ENCODE measurements at places on chromosomes 7 and 10.

GRCh38 chr7:5428478-5429252, 5.0 kb upstream of the TNRC18 start:
- peak; percentile 67 for DNase-seq

DNA sequence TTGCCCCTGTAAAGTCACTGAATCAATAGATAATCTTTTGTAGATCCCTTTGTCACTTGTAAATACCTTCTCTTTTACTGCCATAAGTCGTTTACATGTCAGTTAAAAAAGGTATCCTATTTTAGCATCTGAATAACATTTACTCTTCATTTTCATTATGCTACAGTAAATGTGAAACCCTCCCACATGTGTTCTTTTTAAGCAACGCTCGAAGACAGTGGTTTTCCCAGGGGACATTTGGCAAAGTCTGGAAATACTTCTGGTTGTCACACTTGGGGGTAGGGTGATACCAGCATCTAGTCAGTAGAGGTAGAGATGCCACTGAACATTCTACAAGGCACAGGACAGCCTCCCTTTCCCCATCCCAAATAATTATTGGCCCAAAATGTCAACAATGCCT, 23.7 kb downstream of the ATAD1 start:
- no peak for DNase-seq

DNA sequence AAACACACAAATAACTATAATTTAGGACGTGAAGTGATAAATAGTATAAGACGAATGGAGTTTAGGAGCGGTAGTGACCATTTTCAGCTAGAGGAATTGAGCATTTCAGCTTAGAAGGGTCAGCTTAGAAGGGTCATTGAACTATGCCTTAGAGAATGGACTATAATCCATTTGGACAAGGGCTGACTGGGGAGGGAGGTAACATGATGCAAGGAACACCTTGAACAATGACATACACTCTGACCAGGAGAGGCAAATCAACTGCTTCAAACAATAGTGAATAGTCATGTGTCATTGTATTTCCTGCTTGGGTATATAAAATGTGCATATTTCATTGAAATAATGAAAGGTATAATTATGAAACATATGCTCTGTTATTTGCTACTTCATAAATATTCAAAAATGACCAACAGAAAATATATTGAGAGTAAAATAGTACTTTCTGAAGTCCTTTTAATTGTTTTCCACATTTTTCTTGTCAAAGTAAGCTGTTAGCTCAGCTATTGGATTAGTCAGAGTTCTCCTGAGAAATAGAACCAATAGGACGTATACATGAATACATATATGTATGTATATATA, 40.5 kb upstream of the WASL start:
- DNase-seq, result no peak

- DNase-seq, result peak; percentile 29
Measured at GRCh38 chr10:33112831-33113455, 154.9 kb upstream of the ITGB1 start.

DNA sequence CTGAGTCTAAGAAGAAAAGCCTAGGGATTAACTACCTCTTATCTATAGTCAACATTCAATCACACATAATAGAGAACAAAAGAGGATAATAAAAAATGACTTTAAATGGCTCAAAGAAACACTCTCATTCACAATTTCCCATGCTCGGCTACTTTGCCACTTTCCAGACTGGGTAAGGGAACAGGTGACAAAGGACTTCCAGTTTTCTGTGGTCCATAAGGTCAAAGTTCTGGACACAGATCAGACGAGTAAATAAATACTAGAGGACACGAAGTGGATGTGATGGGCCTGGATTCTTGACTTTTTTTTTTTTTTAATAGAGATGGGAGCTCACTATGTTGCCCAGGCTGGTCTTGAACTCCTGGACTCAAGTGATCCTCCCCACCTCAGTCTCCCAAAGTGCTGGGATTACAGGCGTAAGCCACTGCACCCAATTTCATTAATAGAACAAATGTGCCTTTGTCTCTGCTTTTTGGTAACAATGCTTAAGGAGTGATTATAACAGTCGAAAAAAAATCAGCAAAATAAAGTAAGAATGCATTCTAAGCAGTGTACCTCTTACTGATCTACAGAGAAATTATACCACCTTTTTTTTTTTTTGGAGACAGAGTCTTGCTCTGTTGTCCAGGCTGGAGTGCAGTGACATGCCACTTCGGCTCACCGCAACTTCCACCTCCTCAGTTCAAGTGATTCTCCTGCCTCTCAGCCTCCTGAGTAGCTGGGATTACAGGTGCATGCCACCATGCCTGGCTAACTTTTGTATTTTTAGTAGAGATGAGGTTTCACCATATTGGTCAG, 70.6 kb downstream of the WAPL start:
- DNase-seq, result no peak

- DNase-seq, result peak; percentile 88
Measured at GRCh38 chr10:132627666-132628531, 90.3 kb downstream of the INPP5A start.

DNA sequence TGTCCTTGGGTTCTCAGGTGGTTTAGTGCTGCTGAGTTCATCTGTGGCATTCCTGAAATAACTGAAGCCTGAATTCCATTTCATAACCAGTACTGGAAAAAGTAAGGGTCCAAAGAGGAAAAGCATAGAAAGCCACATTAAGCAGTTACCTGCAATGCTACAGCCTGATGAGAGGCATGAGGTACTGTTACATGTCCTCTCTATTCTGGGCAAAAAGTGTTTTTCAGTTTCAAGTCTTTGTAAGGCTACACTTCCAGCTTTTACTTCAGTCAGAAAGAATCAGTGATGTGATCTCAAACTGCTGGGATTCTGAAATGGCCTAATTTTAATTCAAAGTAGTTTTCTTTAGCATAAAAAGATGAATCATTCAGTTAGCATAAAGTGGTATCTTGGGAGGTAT, 369.5 kb downstream of the PHF14 start:
- DNase-seq, result no peak

- DNase-seq, result no peak
Measured at GRCh38 chr7:137381045-137381444, 37.5 kb upstream of the PTN start.

DNA sequence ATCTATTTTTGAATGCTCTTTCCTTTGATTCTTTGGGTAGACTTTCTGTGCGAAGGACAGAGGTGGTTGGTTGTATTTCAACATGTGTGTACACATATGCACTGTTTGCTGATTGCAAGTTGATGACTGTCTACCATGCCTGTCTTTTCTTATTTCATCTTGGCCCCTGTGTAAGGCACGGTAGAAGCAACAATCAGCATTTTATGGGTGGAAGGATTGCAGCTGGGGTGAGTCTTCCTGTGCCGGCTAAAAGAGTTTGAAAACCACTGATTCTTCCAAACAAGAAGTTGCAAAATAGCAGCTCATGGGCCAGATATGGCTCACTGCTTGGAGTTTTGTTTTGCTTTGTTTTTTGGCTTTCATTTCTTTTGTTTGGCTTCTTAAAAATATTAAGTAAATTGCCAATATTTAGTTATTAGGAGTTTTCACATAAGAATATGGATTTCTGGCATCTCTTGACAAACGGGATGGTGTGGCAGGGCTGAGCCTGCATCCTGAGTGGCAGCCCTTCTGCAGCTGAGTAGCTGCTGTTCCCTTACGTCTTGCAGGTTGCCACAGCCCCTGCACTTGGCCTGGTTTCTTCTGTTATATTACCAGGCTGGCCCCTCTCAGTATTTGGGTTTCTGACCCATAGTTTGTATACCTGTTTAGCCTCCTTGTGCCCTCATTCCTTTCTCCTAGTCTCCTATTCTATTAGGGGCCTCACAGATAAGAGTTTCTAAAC, 7.2 kb downstream of the ZNF862 start:
- DNase-seq, result no peak

DNA sequence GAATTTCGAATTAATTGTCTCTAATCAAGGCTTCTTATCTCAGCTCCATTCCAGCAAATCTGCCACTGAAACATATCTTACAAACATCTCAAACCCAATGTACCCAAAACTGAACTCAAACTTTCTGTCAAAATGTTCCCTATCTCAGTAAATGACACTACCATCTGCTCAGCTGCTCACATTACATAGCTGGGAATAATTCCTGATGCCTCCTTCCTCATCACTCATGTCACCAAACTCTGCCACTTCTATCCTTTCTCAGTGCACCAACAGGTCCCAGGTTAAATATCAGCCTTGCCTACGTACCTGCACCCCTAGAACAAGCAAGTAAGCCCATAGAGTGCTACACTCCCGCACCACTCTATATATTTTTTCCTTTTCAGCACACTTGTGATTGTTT, 12.4 kb downstream of the WAPL start:
- no peak for DNase-seq

DNA sequence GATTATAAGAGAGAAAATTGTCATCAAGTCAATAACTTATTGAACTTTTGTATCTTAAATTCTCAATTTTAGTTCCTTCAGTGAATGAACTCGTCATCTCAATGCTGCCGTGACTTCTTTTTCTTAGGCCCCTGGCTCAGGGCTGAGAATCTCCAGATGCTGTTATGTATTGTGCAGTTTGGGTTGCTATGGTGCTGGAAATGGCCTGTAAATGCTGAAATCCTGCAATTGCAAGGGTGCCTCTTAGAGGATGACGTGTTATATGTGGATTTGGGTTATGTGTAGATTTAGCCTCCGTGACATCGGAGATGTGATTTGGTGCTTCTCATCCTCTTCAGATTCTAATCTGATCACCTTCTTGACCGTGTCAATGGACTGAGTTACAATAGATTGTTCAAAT, 55.7 kb upstream of the ZRANB1 start:
- DNase-seq, result no peak

DNA sequence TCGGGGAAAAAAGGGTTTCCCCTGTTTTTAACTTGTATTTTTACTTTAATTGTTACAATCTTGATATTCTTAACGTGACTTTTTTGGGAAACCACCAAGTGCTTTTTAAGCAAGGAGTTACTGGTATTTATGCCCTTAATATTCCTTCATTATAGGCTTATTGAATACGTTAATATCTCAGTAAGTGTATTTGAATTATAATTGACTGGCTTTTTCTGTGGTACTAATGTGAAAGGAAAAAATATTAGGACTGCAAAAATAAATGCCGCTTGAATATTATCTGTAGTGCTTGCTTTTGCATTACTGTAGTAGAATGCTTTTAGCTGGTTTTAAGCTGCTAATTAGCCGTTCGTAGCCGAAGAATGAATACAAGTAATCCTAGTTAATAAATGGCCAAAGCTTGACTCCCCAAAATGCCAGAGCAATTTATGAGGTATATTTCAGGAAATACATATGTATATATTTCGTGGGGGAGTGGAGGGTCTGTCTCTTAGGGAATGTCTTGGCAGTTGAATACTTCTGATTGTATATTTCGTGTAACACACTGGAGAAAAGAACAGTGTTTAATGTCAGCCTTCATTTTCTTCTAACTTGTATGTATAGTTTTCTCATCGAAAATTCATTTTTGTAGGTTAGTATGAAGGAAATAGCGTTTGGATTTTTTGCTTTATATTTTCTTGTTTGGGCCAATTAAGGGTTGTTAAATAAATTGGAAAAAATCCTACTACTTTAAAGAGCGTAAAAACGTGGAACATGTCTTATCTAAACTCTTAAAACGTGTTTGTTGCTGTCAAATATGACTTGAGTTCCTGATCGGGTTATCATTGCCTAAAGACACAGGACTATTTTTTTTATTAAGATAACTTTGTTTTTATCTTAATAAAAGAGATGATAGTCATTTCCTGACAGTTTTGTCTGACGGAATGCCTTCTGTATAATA, 1.5 kb downstream of the PDCD4 start:
- DNase-seq, result no peak

GRCh38 chr7:43405948-43406347, 177.0 kb upstream of the STK17A start:
- no peak for DNase-seq

- DNase-seq, result no peak
Measured at GRCh38 chr10:62095181-62096122, 173.2 kb downstream of the RTKN2 start.

GRCh38 chr7:604001-604883, 84.6 kb upstream of the PDGFA start:
- no peak for DNase-seq

GRCh38 chr10:27890971-27891370, 107.9 kb downstream of the ODAD2 start:
- no peak for DNase-seq

DNA sequence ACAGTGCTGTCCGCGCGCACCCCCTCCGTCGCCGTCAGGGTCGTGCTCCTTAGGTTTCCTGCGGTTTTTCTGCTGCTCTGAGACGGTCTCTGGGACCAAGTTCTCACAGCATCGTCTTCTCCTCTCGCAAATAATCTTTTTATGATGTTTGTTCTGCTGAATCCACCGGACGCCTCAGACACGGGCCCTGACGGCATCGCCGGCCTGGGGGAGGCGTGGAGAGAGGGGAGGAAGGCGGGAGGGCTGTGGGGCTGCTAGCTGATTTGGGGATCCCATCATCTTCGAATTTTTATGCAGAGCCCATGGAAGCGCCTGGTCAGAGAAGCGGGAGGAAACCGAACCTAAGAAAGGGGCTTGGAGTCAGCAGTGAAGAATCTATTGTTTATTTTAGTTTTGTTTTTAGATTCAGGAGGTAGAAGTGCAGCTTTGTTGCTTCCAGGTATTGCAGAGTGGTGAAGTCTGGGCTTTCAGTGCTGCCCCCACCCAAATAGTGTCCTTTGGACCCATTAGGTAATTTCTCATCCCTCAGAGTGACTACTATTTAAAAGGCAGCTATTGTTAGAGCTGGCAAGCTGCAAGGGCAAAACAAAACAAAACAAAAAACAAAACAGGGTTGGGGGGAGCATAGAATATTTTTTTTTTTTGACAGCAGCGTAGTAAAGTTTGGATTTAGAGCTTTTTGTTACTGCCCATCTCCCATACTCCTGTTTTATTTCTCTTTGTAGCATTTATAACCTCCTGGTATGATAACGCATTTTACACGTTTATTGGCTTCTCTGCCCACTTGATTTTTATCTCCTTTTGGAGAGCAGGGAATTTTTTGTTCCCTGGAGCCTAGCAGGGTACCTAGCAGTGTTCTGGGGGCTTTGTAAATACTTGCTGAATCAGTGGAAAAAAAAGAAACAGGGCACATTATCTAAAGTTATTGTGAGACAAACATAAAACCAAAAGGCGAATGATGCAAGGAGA, 92.6 kb downstream of the SPAG6 start:
- peak; percentile 34 for DNase-seq

- DNase-seq, result no peak
Measured at GRCh38 chr10:5546891-5547680, 22.3 kb downstream of the CALML3 start.

DNA sequence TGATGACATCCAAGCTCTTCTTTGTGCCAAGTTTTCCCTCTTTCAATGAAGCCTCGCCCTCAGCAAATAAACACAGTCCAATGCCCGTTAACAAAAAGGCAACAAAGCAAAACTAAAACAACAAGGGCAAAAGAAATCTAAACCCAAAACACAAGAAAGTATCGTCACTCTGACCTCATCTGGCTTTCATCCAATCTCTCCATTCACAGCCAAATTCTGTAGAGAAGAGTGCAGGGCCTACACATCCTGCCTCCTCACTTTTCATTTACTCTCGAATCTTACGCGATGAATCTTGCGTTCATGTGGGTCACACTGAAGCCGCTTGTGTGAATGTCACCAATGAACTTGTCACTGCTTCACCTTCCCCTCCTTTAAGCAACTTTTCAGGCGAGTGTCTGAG, 15.9 kb upstream of the AKR1E2 start:
- no peak for DNase-seq

- DNase-seq, result no peak
Measured at GRCh38 chr7:72265071-72265904, 146.8 kb downstream of the CALN1 start.
